Activated CD8-positive, alpha-beta memory T cell treated with anti-CD3 and anti-CD28 coated beads, Interleukin-2, amount 10 ng/mL, durations not matched to agents 7 days and 5 days (primary cell): ENCODE measurements at places on chromosomes 7 and 10. TPM values are rescaled to one million over a fixed set of nuclear protein-coding genes. Genes with fewer than 3 reads are reported as not detected.

FAM237B gene
- total RNA-seq: not detected

HYAL4 gene
- total RNA-seq: not detected

CDHR1 gene
- total RNA-seq: 1.6 TPM

MGMT gene
- 17.0 TPM for total RNA-seq

RP9 gene
- total RNA-seq: 11.3 TPM

NKX2-3 gene
- total RNA-seq: not detected

GPR146 gene
- 2.1 TPM for total RNA-seq

ADGRA1 gene
- not detected for total RNA-seq

SPAG6 gene
- total RNA-seq: 3.7 TPM

DYDC2 gene
- not detected for total RNA-seq

NOS3 gene
- 10.8 TPM for total RNA-seq

GIMAP8 gene
- 9.9 TPM for total RNA-seq

CYTH3 gene
- 0.73 TPM for total RNA-seq

RGR gene
- not detected for total RNA-seq

H2BK1 gene
- total RNA-seq: not detected

LRRC18 gene
- total RNA-seq: not detected

MINDY4 gene
- total RNA-seq: 1.3 TPM

SDK1 gene
- total RNA-seq: 0.06 TPM

NPSR1 gene
- total RNA-seq: not detected

HSPA12A gene
- not detected for total RNA-seq

GIMAP6 gene
- 54.6 TPM for total RNA-seq

IRF5 gene
- 17.7 TPM for total RNA-seq

MKX gene
- not detected for total RNA-seq

PPP1R3C gene
- not detected for total RNA-seq
